IPS-NIHi11 (cell line): ENCODE measurements at places on chromosomes 5 and 9.
A peak's percentile ranks its signal among the peaks of the same experiment; 100 is the strongest.

DNA sequence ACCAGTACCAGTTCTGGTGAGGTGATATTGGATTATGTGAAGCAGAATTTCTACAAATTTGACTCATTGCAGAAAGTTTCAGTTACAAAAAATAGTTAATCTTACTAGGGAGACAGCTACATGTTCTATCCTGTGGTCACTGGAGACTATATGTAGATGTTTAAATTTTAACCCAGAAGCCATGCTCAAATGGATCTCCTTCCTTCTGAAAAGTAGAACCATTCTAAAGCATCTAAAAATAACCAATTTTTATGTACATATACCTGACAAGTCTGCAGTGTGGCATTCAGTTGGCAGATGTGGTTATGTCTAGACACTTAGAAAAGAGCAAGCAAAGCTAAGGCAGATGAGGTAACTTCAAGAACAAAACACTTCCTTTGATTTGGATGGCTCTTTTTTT is 65.5 kb upstream of the POU4F3 start:
- DNase-seq = no peak

DNA sequence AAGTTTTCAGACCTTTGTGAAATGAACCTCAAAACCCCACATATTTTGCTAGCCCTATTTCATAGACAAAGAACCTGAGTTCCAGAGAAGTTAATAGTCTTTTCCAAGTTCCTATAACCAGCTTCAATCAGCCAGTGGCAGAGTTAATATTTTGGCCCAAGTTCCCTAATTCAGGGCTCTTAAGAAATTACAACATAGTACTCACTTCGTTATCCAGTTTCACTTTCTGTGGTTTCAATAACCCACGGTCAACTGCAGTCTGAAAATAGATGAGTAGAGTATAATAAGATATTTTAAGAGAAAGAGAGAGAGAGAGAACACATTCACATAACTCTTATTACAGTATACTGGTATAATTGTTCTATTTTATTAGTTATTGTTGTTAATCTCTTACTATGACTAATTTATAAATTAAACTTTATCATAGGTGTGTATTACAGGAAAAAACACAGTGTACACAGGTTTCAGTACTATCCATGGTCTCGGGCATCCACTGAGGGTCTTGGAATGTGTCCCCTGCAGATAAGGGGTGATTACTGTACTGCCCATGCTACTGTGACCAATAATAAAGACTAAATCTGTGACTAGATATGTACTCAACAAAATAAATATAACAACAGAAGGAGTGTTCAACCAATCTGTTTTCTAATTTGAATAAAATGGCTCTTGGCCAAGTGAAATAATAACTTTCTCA is 9.3 kb upstream of the MYOT start:
- no peak for DNase-seq

DNA sequence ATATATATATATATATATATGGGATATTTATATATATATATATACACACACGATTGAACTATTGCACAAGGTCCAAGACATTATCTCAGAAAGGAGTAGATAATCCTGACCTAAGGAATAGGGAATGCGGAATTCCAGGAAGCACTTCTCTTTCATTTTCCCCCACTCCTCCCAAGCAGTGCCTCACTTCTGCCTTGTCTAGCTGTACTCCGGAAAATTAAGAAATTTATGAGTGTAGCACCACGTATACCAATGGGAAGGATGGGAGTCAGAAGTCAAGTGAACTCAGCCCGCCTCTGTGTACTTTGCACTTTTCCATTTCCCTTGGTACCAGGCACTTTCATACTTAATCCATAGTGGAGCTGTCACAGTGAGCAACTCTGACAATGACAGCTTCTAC is 10.9 kb downstream of the SLC36A1 start:
- DNase-seq = no peak

DNA sequence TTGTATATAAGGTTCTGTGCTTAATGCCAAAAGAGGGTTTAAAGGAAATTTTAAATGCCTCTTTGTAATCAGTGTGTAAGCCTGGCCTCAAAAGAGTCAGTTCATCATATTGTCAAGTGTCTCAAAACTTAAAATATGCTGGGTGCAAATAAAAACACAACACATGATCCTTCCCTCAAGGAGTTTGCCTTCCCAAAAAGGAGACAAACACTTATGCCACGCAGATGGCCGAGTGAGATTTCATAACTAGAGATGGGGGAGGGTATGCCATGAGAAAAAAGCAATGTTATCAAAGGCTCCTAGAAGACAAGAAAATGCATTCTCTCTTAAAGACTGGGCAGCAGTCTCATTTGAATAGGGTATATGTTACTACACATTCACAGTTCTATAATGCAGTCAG is 55.2 kb downstream of the FBXO38 start:
- no peak for DNase-seq

DNA sequence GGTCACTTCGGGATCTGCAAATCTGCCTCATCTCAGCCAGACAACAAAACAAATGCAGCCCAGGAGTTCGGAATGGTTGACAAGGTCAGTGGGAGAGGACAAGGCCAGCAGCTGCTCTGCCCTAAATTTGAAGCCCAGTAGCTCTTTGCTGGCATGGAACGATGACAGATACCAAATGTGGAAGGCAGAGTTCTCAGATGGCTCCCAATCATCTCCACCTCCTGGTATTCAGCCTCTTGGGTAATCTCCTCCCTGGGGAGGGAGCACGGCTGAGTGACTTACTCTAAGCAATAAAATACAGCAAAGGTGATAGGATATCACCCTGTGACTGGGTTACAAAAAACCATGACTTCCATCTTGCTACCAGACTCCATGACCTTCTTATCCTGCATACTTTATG is 172.8 kb downstream of the ENTREP1 start:
- no peak for DNase-seq

DNA sequence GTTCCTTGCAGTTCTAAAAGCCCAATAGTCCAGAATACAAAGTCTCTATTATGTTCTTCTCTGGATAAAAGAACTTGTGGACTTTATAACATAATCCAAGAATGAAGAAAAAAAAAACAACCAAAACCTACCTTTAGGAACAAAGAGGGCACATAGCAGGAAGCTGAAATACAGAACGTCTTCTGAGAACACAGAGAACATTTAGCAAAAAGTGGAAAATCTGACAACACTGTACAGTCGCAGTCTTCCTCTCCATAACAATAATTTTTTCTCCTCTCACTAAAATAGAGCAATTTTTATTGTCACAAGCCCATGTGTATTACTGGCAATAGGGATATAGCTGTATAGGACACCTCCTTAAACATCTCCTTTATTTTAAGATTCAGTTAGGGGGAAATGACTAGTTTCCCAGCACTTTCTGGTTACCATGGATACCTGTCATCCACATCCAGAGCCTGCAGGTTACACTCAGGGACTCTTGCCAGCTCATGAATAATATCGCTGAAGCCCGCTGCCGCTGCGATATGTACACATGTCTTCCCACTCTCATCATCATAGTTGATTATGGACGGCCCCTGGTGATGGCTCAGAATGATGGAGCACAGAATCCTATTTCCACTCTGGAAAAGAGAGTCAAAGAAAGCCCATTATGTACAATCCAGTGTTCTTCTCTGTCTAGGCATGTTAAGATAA is 106.5 kb downstream of the ANKRD55 start:
- no peak for DNase-seq

DNA sequence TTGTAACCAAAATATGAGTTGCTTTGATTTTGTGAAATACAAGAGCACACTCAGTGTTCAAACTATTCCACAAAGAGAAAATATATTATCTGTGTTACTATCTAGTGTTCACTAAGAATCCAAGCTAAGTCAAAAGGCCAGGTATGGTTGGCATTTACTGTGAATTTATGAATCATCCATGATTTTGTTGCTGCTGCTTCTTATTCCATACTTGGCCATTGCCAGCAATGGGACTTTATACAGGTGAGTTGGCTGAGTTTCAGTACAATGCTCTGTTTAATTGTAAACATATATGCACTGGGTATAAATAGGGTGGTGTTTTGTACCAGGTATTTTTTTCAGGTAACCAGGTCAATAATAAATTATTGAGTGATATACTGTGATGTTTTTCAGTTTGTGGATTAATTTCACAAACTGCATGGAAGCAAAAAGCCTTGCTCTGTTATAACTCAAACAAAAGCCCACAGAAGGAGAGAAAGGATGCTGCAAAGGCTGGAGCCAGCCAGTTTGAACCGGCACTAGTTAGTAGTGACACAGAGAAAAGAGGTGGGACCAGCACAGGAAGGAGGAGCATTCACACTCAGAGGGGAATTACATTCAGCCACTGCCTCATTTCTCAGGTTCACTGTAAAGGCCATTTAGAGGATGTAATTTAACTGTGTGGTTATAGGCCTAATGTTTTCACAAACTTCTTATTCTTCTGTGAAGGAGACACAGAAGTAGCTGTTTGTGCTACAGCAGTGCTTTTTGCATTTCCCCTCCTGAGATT is 381.8 kb downstream of the ADGRV1 start:
- peak; percentile 62 for DNase-seq
